ENCODE measurements at places on chromosomes 1 and 21. TPM values are rescaled to one million over a fixed set of nuclear protein-coding genes. Genes with fewer than 3 reads are reported as not detected.

GRCh38 chr1:201448990-201449389 is 20.0 kb downstream of the PHLDA3 start:
- DNase-seq = peak; percentile 40

DNA sequence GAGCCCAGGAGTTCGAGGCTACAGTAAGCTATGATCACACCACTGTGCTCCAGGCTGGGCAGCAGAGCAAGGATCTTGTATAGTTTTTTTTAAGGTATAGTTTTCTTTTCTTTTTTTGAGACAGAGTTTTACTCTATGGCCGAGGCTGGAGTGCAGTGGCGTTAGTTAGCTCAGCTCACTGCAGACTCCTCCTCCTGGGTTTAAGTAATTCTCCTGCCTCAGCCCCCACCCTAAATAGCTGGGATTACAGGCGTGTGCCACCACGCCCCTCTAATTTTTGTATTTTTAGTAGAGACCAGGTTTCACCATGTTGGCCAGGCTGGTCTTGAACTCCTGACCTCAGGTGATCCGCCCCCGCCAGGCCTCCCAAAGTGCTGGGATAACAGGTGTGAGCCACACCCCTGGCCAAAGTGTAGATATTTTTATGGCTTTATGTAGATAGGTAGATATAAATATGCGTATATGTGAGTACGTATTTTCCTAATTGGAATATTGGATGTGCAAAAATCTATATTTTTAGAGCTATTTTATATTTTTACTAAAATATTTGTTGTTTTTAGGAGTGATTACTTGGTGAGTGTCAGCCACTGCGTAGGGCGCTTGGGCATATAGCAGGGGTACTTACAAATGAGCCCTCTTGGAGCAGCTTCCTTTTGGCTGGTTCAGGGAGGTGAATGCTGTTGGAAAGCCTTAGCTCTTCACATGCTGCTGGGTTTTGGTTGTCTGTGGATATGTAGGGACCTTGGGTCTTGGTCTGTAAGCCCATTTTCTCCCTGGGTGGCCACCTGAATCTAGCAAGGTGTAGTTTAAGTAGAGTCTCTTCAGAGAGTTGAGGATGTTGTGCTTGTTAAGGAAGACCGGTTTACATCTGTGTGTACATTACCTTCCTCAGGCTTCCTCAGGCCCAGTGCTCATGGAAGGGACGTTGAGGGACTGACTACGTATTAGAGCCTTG is 9.5 kb downstream of the KDM4A start:
- DNase-seq = no peak

The HTR6 gene
- 0.05 TPM for polyA plus RNA-seq

The SPATA21 gene
- polyA plus RNA-seq = 1.4 TPM
